ENCODE measurements at places on chromosomes 7 and 10.

DNA sequence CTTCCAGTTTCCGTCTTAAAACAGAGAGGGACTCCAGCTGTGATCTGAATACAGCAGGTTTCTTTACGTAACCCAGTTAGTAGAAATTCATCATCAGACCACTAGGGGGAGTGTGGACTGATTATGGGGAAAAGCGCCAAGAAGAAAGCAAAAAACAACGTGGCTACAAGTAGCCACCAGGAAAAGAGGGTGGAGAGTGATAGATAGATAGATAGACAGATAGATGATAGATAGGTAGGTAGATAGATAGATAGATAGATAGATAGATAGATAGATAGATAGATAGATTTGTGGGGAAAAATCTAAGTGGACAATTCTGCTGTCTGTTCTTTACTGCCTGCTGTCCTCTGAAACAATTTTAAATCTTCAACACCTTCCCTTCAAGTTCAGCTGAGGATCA is 12.7 kb upstream of the AKR1B10 start:
- DNase-seq: peak; percentile 50

DNA sequence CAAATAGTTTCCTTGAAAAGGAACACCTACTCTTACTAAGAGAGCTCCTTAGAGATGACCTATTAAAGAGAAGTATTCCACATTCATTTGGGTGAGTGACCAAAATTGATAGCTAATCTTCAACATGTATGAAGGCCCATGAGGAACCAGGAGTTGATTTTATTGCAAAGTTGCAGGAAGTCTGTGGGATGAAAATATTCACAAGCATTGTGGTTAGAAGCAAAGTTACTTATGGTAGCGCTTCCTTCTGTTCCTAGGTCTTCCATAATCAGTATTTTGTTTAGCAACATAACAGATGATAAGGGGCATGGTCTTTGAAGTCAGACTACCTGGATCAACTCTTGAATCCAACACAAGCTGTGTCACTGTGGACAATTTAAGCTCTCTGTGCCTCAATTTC is 164.5 kb downstream of the DGKB start:
- no peak for DNase-seq

DNA sequence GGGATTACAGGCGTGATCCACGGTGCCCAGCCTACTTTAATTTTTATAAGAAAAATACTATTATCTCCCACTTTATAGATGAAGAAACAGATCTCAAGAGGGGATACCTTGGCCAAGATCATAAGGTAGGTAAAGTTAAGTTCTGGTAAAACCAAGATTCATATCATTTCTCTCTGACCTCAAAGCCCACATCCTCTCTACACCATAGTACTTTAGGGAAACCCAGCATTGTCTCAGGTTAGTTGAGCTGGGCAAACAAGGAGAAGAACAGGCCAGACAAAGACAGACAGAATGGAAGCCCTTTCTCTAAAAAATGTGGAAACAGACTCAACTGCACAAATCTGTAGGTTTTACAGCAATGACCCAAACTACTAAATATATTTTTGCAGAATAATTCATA is 197.7 kb upstream of the FRMD4A start:
- no peak for DNase-seq

- DNase-seq: no peak
These were observed 84.4 kb upstream of the BET1 start for GRCh38 chr7:94088560-94088959.

DNA sequence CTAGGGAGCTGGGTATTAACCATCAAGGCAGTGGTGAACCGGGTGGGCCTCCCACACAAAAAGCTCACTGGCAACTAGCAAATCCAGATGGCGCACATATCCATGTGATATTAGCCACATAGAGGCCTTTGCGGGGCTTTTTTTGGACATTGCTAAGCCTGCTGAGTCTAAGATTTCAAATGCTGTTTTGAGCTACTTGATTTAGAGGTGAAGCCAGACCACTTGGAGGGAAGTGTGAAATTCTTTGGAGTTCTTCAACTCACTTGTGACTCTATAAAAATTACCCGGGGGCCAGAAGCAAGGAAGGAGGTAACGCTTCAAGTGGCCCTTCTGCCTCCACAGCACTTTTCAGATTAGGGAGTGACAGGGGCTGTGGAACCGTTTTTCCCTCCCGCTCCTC is 619.8 kb upstream of the GALNT17 start:
- no peak for DNase-seq

DNA sequence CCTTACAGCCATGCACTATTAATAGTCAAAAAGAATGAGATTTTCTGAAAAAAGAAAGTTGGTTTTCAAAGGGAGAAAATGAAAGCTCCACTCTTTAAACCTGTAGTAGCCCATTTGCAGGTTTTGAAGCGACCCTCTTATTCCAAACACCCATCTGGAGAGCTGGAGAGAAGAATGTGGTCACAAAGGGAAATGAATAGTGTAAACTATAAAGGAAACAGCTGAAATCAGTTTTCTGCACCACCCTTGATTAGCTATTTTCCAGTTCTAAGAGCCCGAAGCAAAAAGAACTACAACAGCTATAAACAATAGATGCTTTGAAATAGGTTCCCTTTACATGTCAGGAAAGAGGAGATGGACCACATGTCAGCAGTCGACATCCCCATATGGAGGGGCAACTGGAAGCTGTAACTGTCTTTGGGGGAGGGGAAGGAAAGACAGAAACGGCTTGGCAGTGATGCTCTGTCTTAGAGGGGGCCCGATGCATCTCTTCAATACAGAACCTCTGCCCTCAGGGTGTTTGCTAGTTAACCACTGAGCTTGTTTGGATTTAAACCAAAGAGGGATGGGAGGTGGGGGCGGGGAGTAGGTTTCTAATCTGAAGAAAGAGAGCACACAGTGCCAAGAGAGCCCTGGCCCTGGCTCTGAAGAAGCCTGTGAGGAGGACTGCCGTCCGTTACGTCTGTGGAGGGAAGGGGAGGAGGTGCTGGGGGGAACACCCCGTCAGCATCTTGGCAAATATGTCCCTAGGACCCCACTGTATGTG is 55.3 kb downstream of the CPVL start:
- DNase-seq: no peak

DNA sequence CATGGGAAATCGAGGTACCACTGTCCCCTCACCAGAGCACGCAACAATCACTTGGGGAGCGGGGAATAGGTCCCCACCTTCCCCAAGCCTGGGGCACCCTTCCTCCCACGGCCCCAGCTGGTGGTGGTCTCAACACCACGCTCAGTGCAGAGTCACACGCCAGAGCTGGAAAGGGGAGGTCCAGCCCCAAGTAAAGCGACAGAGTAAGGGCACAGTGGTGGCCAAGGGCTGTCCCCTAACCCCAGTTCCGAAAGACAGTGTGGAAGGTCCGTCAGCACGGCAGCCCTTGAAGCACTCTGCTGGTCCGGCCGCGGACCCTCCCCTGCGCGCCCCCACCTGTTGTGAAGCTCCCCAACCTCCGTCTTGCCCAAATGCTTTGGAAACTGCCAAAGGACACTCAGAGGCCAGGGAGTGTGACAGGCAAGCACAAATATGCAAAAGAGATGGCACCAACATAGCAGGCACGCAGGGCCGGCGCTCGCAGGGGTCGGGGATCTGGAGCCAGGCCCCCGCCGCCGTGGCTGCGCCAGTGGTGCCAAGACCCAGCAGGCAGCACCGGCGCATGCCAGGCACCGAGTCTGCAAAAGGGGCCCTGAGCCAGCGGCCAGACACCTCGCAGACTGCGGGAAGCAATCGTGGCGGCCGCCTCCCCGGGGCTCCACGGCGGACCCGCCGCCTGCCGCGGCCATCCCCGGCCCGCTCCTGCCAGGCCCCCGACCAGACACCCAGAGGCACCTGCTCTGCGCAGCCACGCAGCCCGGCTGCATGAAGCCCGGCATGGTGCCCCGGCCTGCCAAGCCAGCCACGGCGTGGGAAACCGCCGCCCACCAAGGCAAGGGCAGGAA is 51.6 kb upstream of the SRRM3 start:
- no peak for DNase-seq

GRCh38 chr10:74071157-74071556 is 73.2 kb downstream of the VCL start:
- no peak for DNase-seq

DNA sequence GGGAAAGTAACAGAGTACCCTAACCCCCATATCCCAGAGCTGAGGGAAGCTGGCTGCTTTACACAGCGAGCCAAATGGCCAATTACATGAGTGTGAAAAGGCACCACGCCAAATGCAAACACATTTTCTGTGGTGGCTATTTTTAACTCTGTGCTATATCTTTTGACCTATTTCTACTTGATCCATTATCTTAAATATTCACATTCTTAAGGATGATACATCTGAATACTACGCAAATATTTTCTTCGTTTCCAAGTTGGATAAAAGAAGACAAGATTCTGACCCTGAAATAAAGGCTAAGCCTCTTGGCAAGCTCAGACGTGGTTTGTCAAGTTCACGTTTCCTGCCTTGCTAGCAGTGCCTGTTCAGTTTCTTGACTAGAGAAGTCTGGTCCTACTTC is 146.7 kb upstream of the TMEM196 start:
- DNase-seq: no peak

DNA sequence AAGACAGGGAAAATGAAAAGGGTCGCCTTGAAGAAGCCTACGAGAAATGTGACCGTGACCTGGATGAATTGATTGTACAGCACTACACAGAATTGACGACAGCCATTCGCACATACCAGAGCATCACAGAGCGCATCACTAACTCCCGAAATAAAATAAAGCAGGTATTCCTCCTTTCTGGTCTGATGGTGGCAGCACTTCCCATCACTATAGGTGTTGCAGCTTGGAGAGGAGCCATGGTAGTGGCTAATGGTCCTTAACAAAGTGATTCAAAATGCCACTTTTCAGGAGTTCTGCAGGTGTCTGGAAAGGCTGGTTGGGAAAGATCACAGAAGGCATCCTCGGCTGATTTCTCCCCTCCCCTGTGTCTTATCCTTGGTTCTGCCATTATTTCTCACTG is 22.1 kb downstream of the EXOC4 start:
- no peak for DNase-seq

- DNase-seq: no peak
These were observed 18.2 kb downstream of the CYP17A1 start for GRCh38 chr10:102819054-102819453.

- no peak for DNase-seq
These were observed 59.8 kb downstream of the ENTPD1 start for GRCh38 chr10:95815701-95816240.

DNA sequence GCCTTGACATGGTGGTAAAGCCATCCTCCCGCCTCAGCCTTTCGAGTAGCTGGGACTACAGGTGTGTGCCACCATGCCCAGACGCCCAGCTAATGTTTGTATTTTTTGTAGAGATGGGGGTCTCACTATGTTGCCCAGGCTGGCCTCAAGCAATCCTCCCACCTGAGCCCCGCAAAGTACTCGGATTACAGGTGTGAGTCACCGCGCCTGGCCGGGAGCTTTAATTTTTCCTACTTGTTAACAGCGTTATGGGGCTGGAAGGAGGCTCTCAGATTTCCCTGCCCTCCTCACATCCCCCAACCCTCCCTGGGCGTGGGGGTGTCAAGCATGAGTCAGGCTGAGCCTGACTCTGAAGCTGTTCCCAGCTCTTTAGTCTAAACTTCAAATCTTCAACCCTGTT is 8.3 kb downstream of the ALKBH4 start:
- no peak for DNase-seq

GRCh38 chr10:119319161-119319919 is 112.0 kb downstream of the GRK5 start:
- no peak for DNase-seq

DNA sequence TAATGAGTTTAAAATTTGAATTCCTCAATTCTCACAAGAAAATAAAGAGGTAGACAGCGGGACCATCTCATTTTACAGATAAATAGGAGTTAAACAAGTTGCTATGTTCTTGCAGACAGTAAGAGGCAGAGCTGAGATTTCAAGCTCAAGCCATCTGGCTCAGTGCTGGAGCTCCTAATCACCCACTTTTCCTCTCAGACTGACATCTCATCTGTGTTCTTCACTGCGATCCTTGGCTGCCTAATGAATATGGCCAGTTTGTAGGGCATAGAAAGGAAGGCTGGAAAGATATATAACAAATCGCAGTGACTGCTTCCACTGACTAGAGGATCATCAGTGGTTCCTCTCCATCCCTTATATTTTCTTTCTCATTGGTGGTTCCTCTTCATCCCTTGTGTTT is 151.2 kb downstream of the MPP7 start:
- DNase-seq: no peak

DNA sequence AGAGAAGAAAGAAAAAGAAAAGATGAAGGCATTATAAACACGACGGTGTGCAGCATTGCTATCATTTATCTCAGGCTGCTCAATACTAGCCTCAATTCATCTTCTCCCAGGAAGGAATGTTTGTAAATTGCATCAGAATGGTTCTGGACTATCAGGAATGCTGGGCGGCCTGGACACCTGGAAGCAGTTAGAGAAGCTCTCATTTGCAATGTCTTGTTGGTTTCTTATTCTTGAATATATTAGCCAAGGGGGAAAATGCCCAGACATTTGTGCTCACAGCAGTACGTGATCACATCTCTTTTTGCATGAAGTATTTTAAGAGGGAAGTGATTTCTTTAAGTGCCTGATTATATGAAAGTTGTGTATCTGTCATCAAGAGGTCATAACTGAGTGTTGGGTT is 85.6 kb upstream of the IMMP2L start:
- no peak for DNase-seq

DNA sequence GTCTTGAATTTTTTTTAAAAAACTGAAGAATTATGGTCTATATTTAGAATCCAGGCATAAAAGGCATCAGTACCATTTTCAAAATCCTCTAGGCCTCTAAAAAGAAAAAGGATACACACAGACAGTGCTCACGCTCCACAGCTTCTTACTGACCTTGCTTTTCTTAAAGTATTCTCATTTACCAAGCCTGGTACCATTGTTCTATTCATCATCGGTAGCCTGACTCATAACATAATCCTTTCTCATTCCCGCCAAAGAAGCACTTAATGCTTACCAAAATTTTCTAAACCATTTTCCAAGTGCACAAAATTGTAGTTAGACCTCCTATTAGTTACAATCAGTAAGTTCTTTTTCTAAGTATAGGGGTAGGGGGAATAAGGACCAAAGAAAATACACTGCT is 54.6 kb downstream of the ATE1 start:
- no peak for DNase-seq

DNA sequence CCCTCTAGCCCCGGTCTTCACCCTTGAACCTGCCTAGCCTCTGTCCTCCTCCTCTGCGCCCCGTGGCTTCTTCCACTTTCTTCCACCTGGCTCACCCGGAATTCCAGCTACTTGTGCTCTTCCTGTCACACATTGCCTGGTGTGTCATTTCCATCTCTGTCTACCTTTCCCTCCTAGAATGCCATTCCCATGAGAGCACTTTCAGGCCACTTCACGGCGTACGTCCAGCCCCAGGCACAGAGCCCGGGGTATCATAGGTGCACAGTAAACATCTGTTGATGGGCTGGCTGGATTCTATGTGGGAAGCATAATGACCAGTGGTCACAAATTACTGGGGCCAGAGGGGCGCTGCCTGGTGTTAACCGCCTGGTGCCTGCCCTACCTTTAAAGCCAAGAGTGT is 161.3 kb downstream of the CUX1 start:
- no peak for DNase-seq

GRCh38 chr10:46268076-46268881 is 18.5 kb upstream of the ANTXRL start:
- no peak for DNase-seq

GRCh38 chr10:29280488-29280840 is 8.4 kb upstream of the LYZL1 start:
- DNase-seq: no peak
